ENCODE measurements at places on chromosomes 13 and 19.

DNA sequence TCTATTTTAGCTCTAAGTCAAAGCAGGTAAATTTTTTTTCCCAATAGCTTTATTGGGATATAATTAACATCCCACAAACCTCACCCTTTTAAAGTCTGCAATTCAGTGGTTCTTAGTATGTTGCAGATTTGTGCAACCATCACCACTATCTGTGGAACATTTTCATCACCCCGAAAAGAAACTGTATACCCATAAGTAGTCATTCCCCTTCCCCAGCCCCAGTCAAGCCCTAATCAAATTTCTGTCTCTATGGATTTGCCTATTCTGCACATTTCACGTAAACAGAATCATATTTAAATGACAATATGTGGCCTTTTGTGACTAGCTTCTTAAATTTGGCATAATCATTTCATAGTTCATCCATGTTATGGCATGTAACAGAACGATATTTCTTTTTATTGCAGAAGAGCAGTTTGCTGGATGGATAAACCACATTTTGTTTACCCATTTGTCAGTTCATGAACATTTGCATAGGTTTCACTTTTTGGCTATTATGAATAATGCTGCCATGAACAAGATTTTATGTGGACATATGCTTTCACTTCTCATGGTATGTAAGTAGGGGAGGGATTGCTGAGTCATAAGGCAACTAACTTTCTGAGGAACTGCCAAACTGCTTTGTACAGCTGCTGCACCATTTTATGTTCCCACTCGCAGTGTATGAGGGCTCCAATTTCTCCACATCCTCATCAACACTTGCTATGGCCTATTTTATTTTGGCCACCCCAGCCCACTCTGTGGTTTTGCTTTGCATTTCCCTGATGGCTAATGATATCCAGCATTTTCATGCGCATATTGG, 10.9 kb downstream of the SLC46A3 start:
- no peak for DNase-seq

DNA sequence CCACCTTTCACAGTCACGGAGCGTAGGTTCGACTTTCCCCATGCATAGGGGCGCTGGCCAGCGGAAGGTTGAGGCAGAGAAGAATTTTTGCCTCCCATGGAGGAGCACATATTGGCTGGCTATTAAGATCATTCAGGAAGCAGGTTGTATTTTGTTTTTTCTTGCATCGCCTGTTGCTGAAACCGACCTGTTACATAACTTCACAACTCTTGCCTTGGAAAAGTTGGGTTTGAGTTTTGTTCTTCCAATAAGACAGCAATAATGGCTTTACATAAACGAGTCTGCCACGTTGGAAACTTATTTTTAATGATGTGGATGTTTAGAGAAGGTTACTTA, 1.4 kb downstream of the UPF1 start:
- no peak for DNase-seq

DNA sequence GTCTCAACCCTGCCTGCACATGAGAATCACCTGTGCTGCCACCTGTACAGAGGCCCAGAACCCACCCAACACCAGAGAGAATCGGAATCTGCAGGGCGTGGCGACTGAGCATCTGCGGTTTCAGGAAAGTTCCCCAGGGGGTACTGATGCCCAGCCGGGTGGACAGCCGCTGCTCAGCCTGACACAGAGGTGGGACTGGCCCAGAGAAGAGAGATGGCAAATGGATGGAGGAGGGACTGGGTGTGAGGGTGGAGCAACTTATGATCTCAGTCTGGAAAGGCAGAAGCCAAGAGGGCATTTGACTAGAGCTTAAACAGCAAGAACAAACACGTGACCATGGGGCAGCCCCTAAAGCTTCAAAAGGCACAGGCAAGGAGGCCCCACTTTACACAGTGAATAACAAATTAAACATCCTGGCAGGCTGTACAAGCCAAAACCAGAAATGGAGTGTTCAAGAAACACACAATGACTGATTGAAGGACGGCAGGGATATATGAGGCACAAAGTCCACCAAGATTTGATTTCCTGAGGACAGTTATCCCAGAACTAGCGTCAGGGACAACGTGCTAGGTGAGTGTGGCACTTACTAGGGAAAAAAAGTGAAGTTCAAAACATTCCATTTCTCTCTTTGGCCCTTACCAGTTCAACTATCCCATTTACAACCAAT, 3.1 kb downstream of the RANBP3 start:
- DNase-seq, result no peak

DNA sequence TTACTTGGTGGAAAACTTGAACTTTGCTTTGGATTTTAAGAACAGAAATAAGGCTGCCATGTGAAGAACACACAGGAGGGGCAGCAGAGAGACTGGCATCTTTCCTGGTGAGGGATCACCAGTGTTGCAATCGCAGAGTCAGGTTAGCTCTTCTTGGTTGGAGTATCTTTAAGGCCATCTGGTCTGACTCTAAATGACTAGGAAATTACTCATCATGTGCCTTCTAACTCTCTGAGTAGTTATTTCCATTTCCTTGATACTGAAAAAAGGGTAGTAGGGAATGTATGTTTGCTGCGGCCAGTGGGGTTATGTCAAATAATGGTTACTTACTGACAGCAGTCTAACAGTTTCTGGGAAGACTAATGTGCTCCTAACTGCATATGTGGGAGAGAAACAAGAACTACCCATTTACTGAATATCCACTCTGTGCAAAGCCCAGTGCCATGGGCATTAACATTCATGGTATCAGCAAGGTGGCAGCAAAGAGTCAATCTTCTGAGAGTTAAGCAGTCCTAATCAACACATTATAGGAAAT, 122.1 kb downstream of the COG6 start:
- DNase-seq, result no peak

- DNase-seq, result no peak
These were observed 639.0 kb upstream of the PRR20A start for GRCh38 chr13:56501750-56502149.

DNA sequence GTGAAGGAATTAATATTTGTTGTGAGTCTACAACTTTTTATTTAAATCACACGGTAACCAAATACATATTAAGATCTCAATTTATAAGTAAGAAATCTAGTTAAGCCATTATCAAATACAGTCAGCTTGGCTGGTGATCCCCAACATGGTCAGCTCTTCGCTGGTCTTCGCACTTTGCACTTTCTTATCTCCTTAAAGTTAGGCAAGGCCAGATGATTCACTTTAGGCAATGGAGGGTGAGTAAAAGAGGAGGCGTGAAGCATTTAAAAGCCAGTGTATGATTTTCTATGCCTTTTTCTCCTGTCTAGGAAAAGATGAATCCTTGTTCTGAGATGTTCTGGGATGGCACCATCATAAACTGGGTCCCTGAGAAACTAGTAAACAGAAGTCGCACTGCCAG, 793.7 kb upstream of the ARGLU1 start:
- no peak for DNase-seq

- DNase-seq, result no peak
These were observed 344.7 kb downstream of the KLF5 start for GRCh38 chr13:73403355-73404120.

GRCh38 chr19:58038688-58039204, 4.9 kb downstream of the ZSCAN1 start:
- DNase-seq, result no peak

GRCh38 chr19:28386066-28386465, 826.9 kb downstream of the UQCRFS1 start:
- DNase-seq, result no peak

DNA sequence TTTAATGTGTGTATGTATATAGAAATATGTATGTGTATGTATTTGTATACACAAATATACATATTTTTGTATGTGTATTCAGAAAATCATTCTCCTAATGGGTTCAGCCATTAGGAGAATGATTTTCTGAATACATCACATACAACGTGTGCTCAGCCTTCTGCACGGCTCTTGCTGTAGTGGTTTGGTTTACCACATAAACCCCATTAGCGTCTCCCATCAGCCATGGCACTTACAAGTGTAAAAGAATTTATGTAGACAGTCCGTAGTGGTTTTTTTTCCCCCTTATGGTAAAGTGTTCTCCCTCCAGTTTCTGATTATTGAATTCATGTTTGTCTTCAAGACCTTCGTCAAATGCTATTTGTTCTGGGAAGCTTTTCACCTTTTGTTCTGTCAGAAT, 38.2 kb downstream of the ATP8A2 start:
- DNase-seq, result no peak

DNA sequence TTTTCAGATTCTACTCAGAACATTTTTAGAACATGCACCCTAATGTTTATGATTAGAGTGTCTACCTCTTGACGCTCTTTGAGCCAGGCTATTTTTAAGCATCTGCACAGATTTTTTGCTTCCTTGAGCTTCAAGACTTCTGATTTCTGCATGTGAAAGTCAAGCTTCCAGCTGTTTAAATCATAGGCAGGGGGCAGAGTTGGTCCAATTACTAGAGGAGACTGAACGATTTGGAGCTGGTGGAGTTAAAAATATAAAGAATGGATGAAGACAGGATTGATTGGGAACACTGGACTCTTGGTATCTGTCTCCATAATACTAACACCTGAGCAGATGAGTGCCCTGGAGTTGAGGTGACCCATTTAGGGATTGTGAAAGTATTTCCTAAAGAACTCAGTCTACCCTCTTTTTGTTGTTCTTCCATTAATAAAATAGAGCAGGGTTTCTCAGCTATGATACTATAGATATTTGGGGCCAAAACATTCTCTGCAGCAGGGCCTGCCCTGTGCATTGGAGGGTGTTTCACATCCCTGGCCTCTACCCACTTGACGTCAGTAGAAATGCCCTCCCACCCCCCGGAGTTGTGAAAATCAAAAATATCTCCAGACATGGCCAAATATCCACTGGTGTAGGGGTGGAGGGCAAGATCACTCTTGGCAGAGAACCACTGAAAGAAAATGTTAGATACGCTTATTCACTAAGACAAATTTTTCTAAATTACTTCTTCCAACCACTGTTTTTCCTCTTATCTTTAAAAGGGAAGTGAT, 160.1 kb downstream of the COG6 start:
- no peak for DNase-seq

- DNase-seq, result no peak
These were observed 259.5 kb upstream of the SLC10A2 start for GRCh38 chr13:103325672-103326071.

DNA sequence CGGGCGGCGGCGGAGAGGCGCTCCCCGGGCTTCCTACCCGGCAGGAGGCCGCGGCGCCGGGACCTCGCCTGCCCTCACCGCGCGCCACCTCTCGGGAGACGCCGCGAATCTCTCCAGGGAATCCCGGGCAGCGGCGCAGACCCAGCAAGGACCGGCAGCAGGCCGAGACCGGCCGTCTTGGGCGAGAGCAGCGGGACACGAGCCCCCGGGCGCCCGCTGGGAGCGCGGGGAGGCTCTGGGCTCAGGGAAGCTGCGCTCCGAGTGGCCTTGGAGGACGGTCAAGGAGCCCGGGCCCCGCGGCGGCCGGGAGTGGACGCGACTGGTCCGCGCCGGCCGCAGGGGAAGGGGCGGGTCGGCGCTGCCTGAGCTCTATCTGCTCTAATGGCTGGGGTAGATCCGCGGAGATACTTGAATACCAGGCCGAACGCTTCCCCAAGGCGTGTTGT, 14.7 kb downstream of the CDX2 start:
- DNase-seq, result peak; percentile 61

DNA sequence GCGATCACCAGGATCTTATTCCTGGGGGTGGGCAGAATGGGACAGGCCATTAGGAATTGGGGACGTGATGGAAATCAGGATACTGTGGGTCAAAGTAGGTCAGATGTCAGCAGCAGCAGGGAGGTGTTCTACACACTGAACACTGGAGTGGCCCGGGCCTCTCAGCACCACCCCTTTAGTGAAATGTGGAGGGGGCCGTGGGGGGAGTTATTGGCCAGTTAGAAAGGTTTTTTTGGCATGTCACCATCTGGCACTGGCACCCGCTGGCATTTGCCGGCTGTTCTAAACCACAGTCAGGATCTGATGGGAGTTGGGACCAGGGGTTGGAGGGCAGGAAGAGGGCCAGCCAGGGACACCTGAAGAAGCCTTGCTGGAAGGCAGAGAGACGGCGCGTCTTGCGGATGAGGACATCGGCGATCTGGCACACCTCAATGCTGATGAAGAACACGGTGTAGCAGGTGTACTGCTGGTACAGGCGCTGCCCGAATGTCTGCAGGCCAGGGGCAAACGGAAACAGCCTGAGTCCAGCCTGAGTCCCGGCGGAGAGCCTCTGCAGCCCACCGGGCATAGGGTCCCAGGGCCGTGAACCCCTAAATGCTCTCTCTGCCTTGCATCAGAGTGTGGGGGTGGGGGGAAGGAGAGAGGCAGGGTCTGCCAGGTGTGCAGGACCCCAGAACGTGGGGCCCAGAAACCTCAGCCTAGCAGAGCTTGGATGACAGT, 5.8 kb downstream of the TMEM147 start:
- DNase-seq, result no peak

- no peak for DNase-seq
These were observed 227.8 kb upstream of the MAB21L1 start for GRCh38 chr13:35704331-35704730.

DNA sequence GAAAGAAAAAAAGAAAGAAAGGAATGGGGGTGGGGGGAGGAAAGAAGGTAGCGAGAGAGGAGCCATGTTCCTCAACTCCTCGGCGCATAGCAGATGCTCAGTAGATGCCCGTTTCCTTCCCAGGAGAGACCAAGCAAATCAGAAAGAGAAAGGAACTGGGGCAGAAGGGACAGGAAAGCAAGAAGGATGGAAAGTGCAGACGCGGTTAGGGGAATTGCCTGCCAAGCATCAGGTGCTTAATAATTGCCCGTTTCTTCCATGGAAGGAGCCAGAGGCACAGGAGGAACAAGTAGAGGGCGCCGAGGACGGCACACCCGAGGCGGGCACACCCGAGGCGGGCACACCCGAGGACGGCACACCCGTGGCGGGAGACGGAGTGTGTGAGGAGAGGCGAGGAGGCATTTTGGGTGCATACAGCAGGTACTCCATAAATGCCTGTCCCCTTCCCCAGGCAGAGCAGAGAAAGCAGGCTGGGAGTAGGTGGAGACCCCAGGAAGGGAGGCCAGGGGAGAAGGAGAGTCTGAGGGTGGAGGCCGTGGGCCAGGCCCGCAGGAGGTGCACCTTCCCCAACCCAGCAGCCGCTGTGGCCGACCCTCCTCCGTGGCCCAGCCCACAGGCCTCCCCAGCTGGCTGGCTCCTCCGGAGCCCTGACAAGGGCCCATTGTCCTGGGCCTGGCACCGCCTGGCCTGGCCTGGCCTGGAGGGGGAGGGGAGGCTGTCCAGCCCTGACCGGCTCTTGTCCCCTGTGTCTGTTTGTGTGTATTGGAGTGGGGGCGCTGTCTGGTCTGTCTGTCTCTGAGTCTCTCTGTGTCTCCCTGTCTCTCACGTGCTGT, 14.6 kb downstream of the JOSD2 start:
- no peak for DNase-seq

DNA sequence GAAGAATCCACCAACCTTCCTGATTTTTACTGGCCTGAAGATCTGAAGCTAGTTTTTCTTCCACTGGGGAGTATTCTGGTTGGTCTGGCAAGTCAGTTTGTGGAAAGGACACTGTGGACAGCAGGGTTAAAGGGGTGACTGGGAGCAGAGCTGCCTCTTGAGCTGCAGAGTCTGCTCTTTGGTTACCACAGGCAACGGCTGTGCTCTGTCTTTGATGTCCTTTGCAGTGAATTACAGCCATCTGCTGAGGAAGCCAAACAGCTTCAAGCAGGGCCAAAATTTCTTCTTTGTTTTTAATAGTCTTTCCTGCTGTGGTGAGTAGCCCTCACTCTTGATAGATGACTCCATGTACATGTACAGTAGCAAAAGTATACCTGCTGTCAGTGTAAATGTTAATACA, 75.7 kb downstream of the ZNF100 start:
- DNase-seq, result no peak

All from NCI-H1930 (cell line).